ENCODE measurements at places on chromosomes 12 and 14. TPM values are rescaled to one million over a fixed set of nuclear protein-coding genes. Genes with fewer than 3 reads are reported as not detected.

DNA sequence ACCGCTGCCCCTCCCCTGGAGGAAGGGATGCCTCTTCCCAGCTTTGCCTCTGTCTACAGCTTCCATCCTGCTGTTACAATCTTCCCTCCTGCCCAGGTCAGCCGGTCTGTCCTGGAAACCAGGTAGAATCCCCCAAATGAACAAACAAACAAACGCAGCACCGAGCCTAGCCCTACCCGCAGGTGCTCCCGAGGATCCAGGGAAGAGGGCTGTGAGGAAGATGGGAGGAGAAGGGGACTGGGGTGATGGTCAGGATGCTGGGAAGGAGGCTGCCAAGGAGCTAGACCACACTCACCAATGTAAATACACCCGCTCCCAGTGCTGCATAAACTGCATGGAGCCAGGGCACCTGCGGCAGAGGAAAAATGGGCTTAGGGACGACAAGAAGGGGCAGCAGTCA is 16.6 kb downstream of the FAIM2 start:
- DNase-seq, result no peak

GRCh38 chr12:47097276-47097896 is 17.6 kb upstream of the AMIGO2 start:
- DNase-seq, result no peak

DNA sequence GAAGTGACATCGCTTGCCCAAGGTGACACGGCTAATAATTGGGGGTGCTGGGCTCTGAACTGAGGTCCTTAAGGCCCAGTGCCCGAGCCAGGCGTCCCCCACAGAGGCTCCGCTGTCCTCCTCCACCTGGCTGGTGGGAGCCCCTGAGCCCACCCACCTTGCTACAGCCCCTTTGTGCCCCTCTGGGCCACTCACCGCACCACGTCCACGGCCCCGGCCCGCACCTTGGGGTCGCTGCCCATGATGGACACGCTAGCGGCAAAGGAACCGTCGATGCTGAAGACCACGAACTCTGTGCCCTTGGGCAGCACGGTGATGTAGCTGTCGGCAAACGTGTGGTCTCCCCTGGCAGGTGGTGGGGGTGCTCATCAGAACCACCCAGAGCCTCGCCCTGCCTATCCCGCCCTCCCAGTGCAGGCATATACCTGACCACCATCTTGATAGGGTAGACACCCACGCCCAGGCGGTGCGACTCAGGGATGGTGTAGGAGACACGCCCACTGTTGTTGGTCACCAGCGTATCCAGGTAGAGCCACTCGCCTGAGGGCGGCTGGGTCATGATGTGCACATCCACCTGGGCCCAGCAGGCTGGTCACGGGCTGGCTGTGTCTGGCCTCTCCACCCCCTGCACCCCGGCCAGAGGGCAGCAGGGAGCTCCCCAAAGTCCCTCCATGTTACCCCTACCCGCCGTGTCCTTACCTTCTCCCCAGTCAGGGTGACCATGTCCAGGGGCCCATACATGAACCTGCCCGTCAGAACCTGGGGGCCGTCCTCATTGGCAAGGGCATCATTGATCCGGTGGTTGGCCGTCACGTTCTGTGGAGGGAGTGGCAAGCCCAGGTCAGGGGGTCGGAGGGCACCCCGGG is 6.8 kb downstream of the ARL6IP4 start:
- DNase-seq, result no peak

Gene COX8C
- not detected for total RNA-seq

GRCh38 chr12:31250179-31250578 is 75.8 kb downstream of the SINHCAF start:
- no peak for DNase-seq

Gene TMEM132C
- total RNA-seq, result 8.7 TPM

Gene A2M
- 296 TPM for total RNA-seq

DNA sequence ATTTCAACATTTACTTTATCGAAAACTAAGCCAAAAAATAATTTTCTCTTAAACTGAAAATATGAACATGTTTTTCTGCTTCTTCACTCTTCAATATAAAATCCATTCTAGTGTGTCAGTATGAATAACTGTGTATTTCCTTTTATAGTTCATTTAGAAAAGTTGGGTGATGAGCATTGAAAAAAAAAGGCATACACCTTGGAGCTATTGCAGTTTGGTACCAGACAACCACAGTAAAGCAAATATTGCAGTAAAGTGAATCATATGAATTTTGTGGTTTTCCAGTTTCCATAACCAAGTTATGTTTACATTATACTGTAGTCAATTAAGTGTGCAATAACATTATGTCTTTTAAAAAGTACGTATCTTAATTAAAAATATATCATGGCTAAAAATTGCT is 195.0 kb upstream of the FOXG1 start:
- DNase-seq, result no peak

Gene KRT74
- 0.10 TPM for total RNA-seq

- DNase-seq, result no peak
Observed at GRCh38 chr14:101110729-101111619, 207.5 kb upstream of the RTL1 start.

- DNase-seq, result no peak
Observed at GRCh38 chr14:75402867-75403413, 24.9 kb upstream of the JDP2 start.

Gene C1QL4
- total RNA-seq, result not detected

Gene RNU4-1
- total RNA-seq, result under 0.01 TPM

DNA sequence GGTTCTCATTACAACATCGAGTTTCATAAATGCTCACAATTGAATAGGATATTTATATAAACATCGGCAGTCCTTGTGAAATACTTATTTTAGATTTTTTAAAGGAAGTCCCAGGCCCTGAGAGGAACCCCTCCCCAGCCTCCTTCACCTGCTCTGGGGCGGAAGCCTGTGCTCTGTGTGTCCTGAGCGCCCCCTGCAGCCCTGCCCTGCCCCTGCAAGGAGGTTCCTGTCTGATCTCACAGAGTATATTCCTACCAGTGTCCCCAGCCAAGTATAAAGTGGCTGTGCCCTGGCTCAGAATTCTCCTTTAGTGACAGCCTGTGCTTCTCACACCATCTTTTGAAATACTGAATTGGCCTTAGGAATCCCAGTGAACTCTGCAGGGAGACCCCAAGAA is 659.5 kb downstream of the TMEM121 start:
- no peak for DNase-seq

Gene ATF7
- total RNA-seq, result 21.1 TPM

GRCh38 chr14:73269729-73270531 is 32.6 kb downstream of the PAPLN start:
- peak; percentile 17 for DNase-seq

DNA sequence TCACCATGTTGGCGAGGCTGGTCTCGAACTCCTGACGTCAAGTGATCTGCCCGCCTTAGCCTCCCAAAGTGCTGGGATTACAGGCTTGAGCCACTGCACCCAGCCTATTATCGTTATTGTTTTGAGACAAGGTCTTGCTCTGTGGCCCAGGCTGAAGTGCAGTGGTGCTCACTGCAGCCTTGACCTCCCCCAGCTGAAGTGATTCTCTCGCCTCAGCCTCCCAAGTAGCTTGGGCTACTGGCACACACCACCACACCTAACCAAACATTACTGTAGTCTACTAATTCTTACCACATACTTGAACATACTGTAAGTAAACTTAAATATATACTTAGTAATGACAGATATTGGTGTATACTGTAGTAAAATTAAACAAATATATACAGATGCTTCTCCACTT is 4.5 kb upstream of the CDCA4 start:
- no peak for DNase-seq

Gene SLC6A13
- 1.1 TPM for total RNA-seq

All from tongue (tissue), 3 donors.